Omental fat pad (tissue), 4 donors: ENCODE measurements at places on chromosomes 6 and 20. TPM values are rescaled to one million over a fixed set of nuclear protein-coding genes. Genes with fewer than 3 reads are reported as not detected.
A peak's percentile ranks its signal among the peaks of the same experiment; 100 is the strongest.

GRCh38 chr6:15496345-15497131 lies 166.3 kb downstream of the DTNBP1 start:
- peak; percentile 22 for DNase-seq

DNA sequence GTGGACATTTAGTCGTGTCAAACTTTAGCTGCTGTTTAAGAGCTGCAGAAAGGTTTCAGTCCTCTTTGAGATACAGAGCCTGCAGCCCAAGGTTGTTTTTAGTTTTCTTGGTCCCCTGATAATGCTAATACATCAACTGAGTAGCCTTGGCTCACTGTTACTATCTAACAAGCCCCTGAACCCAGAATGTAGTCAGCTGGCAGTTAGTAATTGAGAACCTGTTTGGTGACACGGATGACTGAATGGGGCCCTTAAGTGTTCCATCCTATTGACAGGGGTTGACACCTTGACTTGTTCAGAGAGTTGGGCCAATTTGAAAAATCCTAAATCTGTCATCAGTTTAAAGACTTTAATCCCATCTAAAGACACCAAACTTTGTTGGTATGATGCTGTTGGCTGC lies 2.8 kb downstream of the RTN4IP1 start:
- no peak for DNase-seq

Gene SLC24A3
- total RNA-seq, result 6.3 TPM

- DNase-seq, result no peak
Observed at GRCh38 chr6:147057705-147058342, 146.4 kb upstream of the STXBP5 start.

- peak; percentile 9 for DNase-seq
Observed at GRCh38 chr6:38176797-38177751, 357.5 kb downstream of the ZFAND3 start.

GRCh38 chr6:93266116-93266817 lies 153.1 kb downstream of the EPHA7 start:
- DNase-seq, result no peak

- no peak for DNase-seq
Observed at GRCh38 chr20:36856691-36857635, 19.0 kb upstream of the TLDC2 start.

DNA sequence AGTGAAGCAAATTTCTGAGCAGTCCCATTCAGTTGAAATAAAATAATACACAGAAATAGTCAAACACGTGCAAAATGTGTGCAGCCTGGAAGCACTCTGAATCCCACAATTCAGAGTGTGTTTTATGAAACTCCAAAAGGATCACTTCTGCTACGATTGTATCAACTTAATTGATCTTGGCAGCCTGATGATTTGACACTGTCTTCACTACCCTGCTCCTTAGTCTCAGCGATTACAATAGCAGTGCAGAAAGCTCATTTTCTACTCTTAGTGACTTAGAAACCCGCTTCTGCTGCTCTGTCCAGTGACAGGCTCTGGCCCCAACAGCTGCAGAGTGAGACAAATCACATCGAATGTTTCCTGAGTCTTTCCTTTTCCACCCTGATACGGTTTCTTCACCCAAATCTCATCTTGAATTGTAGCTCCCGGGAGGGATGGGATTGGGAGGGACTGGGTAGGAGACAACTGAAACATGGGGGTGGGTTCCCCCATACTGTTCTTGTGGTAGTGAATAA lies 16.2 kb upstream of the EMILIN3 start:
- no peak for DNase-seq

GRCh38 chr6:165308926-165309731 lies at the start of gene C6orf118:
Gene C6orf118, minus strand, starts transcription at chr6:165309605. Its CDS starts 19 bp downstream, at chr6:165309586.
- no peak for DNase-seq

DNA sequence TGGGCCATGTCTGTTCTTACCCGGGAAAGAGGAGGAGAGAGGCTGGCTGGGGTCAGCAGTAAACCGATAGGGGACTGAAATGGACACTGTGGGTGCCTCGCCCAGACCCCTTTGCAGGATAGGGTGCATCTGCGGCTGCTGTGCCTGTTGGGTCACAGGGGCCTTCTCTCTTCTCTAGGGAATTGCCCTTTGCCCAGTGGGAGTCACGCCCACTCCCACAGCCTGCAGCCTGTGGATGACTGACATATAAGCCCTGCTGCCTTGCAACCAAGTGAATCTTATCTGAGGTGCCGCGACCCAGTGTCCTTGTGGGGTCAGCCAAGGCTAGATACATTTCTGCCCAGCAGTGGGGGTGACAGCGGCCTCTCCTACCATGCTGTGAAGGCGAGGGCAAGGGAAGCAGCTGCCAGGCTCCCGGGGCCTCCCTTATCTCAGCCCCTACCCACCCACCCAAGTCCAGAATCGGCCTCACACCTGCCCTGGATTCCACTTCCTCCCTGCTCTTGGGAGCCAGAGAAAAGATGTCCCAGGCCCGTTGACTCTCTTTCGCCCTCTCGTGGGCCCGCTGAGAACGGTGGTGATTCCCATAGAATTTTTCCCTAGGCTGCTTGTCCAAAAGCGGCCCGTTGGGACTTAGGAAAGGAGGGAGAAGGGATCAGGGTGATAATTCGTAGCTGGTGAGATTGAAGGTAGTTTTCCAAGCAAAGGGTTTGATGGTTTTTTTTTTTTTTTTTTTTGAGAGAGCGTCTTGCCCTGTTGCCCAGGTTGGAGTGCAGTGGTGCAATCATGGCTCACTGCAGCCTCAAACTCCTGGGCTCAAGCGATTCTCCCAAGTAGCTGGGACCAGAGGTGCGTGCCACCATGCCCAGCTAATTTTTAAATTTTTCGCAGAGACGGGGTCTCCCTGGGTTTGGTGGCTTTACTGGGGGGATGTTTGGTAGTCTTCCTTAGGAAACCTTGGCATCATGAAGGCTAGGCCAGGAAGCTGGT lies 76.4 kb upstream of the RNF24 start:
- DNase-seq, result peak; percentile 63

Gene VSX1
- not detected for total RNA-seq

GRCh38 chr20:4511776-4512175 lies 209.9 kb upstream of the PRND start:
- DNase-seq, result no peak

GRCh38 chr20:846894-847278 lies 13.4 kb downstream of the FAM110A start:
- DNase-seq, result no peak

GRCh38 chr20:10666221-10667076 lies 7.3 kb downstream of the JAG1 start:
- DNase-seq, result no peak

Gene PLEKHG1
- 99.8 TPM for total RNA-seq

DNA sequence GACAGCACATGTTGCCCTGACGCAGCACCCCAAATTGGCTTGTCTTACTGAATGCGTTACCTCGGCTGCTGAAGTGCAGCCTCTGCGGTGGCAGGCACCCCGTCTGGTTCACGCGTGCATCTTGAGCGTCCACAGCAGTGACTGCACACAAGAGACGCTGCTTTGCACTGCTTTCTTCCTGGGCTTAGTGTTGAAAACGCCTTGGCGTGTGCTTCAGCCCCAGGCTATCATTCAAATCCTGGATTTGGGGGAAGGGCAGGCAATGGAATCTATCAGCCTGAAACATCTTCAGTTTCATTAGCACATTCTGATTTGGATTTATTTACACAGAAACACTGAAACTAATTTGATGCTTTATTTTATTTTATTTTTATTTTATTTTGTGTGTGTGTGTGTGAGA lies 342.7 kb downstream of the SMOC2 start:
- no peak for DNase-seq

GRCh38 chr20:4609511-4609910 lies 112.2 kb upstream of the PRND start:
- DNase-seq, result no peak

GRCh38 chr6:15511248-15512125 lies 151.3 kb downstream of the DTNBP1 start:
- DNase-seq, result no peak

DNA sequence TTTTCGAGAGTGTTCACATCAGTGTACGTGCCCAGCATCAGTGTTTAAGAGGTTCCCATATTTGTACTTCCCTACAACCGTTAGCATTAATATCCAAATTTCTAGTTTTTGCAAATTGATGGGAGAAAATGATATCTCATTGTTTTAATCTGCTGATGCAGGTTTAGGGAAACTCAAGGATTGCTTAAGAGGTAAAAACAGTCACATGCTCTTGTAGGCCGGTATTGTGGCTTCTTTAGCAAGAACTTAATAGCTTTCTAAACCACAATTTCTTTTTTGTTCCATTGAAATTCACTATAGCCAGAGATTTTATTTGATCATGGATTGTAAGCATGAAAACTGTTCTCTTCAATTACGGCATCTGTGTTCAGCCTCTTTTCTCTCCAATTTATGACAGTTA lies 29.5 kb downstream of the BEND6 start:
- DNase-seq, result no peak

GRCh38 chr6:132100388-132100990 lies 149.3 kb upstream of the CCN2 start:
- DNase-seq, result no peak

Gene STX11
- total RNA-seq, result 115 TPM

Gene DNAH8
- total RNA-seq, result not detected

- DNase-seq, result no peak
Observed at GRCh38 chr6:133352046-133352445, 110.9 kb downstream of the EYA4 start.

Gene TRIM40
- total RNA-seq, result not detected

- no peak for DNase-seq
Observed at GRCh38 chr6:39338397-39338796, 15.9 kb upstream of the KCNK16 start.

DNA sequence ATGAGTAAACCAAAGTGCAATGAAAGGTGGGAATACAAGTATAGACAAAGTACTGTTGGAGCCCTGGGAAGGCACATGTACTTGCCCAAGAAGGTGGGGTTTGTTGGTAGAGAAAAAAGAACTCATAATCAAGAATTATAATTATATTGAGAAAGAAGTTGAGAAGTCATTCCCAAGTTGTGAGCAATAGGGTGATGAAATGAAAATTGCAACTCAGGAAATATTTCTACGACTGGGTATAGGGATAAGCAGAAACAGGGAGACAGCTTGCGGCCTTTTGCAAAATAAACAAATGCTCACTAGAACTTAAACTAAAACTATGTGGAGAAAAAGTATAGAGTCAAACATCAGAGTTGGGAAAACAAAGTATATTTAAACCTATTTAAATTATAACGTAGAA lies 250.7 kb upstream of the FAM83B start:
- DNase-seq, result no peak

Gene CDYL
- 32.3 TPM for total RNA-seq

- DNase-seq, result no peak
Observed at GRCh38 chr6:142474531-142475289, 172.9 kb downstream of the ADGRG6 start.
